ENCODE measurements at places on chromosomes 16 and 17.

GRCh38 chr16:85935974-85936760 lies 37.2 kb downstream of the IRF8 start:
- peak; percentile 55 for DNase-seq

- no peak for DNase-seq
These were observed 27.9 kb upstream of the AXIN2 start for GRCh38 chr17:65589321-65589720.

- DNase-seq = no peak
These were observed 19.0 kb downstream of the TRPV1 start for GRCh38 chr17:3590231-3590630.

GRCh38 chr17:79609673-79610645 lies 892 bp downstream of the RBFOX3 start:
- DNase-seq = no peak

DNA sequence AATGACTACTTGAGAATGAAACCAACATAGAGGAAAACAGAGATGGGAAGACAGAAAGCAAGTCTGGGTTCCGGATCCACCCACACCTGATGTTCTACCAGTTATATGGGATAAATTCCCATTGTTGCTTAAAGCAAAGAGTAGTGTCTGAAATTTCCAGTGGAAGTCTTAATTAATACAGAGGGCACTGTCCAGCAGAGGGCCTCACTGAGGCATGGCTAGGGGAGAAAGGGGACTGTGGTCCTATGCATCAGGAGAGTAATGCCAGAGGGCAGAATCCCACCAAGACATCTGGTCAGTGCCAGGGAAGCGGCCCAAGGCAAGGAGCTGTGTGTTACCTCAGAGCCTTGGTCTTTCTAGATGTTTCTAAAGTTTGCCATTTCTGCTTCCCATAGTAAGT lies 7.5 kb upstream of the UMOD start:
- no peak for DNase-seq

GRCh38 chr17:57369509-57369945 lies 113.2 kb downstream of the MSI2 start:
- no peak for DNase-seq

- no peak for DNase-seq
These were observed 189.7 kb upstream of the ZFHX3 start for GRCh38 chr16:73237601-73238000.

DNA sequence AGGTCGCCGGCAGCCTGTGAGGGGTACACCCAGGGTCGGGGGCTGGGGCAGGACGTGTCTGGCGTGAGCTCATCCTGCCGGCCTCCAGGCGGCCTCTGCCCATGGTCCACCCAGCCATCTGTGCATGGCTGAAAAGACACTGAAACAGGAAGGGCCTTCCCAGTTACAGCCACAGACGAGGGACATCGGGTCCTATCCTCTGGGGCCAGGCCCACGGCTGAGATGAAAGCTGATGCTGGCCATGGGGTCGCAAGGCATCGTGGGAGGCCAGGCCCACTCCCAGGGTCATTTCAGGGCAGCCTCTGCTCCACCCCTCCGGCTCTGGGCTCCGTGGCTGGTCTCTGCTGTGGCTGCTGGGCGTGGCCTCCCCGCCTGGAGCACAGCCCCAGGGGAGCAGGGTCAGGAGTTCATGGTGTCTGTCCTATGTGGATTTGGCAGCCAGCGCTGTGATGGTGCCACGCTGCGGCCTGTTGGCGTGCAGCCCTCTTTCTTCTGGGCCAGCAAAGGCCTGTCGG lies 16.6 kb upstream of the ATP6V0C start:
- DNase-seq = no peak

DNA sequence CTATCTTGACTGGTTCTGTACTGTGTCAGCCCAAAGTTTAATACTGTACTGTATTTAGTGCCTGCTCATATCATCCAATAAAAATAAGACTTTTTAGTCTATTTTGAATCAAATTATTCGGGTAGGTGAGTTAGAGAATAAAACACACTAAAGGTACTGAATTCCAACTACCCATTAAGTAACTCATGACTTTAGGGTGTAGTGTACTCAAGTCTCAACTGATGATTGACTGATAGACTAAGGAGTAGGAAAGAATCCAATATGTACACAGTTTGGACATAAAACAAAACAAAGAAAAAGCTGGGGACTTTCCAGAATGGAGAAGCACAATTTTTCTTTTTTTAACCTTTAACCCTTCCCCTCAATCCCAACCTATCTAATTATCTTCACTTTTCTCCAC lies 4.1 kb downstream of the EZH1 start:
- DNase-seq = no peak

GRCh38 chr17:65679165-65679845 lies 117.9 kb upstream of the AXIN2 start:
- no peak for DNase-seq

DNA sequence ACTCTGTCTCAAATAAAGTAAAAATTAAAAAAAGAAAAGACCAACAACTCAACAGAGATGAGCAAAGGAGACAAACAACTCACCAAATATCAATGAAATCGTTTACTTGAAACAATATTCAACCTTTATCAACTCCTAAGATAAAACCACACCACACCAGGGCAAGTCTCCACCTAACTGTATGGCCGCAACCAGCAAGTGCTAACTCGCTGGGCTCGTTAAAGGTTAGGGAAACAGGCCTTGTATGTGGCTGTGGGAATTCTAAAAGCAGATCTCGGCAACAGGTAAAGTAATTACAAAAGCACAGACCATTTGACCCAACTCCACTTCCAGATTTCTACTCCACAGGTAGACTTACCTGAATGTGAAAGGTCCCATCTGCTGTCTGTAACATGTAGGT lies 9.3 kb downstream of the ZCCHC14 start:
- no peak for DNase-seq

DNA sequence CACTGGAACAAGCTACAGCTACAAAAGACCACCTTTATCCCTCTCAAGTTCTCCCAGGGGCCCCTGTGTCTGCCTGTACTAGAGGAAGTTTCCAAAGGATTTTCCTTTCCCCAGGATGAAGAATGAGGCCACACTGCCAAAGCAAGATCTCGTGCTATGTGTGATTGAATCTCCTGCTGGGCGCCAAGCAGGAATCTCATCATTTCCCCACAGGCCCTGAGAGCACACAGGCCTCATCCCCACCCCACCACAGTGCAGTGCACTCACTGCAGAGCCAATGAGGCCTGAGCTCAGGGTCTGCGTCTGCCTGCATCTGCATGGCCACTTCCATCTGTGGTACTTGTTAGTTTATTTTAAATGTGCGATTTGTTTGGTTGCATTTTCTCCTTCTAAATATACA lies 387.4 kb upstream of the ASIC2 start:
- no peak for DNase-seq

DNA sequence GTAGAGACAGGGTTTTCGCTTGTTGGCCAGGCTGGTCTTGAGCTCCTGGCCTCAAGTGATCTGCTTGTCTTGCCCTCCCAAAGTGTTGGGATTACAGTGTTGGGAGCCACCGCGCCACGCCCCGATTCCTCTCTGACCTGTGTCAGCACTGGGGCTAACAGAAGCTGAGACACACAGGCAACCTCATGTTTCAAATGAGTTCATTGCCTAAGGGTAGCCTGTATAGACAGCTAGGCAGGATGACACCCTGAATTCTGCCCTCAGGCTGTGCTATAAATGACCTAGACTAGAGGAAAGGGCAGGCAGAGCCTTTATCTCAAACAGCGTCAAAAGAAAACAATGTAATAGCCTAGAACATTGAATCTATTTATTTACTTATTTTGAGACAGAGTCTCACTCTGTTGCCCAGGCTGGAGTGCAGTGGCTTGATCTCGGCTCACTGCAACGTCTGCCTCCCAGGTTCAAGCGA lies 2.3 kb upstream of the CDK3 start:
- DNase-seq = no peak

DNA sequence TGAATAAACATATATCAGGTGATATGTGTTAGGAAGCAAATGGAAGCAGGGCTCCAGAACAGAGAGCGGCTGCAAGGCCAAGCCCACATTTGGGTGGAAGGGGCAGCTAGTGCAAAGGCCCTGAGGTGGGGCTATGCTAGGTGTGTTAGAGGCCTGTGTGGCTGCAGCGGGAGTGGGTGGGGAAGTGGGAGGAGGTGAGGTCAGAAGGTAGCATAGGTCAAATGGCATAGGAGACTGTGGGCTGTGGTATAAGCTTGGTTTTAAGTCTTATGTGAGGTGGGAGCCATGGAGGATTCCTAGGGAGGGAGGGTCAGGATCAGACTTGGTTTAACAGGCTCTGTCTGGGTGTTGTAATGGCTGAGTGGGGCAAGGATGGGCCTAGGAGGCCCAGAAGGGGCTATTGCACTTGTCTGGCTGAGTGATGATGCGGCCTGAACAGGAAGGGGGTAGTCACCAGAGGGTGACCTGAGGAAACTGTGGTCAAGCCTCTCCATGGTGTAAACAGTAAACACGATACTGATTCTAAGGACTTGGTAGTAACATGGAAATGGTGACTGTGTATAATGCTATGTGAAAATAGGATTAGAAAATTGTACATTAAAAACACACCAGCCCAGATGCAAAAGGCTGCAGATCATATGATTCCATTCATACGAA lies 31.1 kb downstream of the RAI1 start:
- no peak for DNase-seq

- no peak for DNase-seq
These were observed 33.7 kb upstream of the CDH15 start for GRCh38 chr16:89137666-89138512.

DNA sequence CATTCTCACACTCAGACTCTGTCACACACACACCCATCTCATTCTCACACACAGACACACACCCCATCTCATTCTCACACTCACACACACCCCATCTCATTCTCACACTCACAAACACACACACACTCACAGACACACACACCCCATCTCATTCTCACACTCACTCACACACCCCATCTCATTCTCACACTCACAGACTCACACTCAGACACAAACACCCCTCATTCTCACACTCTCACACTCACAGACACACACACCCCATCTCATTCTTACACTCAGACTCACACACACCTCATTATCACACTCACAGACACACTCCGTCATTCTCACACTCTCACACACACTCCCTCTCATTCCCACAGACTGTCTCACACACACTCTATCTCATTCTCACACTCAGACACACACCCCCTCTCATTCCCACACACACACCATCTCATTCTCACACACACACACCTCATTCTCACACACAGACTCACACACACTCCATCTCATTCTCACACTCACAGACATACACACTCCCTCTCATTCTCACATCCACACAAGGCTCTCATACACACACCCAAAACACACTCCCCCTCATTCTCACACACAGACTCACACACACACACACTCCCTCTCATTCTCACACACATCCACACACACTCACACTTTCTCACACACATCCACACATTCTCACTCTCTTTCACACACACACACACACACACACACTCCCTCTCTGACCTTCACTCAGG lies 2.9 kb downstream of the ASGR1 start:
- no peak for DNase-seq

GRCh38 chr16:80330803-80331202 lies 210.0 kb upstream of the DYNLRB2 start:
- DNase-seq = no peak

DNA sequence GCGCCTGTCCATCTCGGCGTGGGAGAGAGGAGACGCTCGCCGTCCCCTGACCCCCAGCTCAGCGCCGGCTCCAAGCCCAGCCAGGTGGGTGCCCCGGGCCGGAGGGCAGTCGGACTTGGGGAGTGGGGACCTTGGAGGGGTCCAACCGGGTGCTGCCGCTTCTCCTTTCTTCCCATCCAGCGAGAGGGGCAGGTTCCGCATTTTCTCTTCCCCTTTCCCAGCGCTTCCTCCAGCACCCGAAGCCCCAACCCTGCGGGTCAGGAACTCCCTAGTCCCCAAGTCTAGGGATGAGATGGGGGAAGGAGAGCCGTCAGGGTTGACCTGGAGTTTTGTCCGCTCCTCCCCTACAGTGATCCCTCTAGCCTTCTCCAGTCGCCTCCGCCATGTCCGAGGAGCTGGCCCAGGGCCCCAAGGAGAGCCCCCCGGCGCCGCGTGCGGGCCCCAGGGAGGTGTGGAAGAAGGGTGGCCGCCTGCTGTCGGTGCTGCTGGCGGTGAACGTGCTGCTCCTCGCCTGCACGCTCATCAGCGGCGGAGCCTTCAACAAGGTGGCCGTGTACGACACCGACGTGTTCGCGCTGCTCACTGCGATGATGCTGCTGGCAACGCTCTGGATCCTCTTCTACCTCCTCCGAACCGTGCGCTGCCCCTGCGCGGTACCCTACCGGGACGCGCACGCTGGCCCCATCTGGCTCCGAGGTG lies at the start of gene OTOP2:
TSS of gene OTOP2 (plus strand) at position 24 of the 699 bp plus-strand sequence. CDS start at position 384, 360 bp downstream.
- DNase-seq = peak; percentile 5

DNA sequence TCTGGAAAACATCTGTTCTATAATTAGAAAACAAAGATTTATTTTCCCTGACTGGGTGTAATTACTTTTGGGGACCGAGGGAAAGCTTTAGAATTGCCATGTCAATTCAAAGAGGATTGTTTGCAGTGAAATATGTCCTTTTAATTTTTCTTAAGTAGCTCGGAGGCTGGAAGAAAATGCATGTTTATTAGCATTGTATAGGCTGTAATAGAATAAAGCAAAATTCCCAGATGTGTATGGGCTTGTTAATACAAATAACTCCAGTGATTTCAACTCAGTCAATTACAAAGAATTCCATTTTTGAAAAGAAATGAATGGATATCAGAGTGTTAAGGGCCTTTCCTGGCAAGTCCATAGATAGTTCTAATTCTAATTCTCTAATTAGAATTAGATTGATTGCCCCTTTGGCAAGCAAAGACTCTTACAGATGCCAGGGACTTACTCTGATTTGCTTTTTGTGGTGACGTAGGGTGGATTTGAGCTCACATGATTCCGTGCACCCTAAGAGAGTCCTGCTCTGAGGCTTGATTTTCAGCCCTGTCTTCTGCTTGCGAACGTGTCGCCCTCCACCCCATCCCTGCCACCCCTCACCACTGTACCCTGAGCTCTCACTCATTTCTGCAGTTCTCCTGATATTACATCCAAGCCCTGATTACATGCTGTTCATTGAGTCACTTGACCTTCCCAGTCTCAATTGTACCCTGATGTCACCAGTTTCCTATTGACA lies 70.0 kb upstream of the FAM20A start:
- no peak for DNase-seq

DNA sequence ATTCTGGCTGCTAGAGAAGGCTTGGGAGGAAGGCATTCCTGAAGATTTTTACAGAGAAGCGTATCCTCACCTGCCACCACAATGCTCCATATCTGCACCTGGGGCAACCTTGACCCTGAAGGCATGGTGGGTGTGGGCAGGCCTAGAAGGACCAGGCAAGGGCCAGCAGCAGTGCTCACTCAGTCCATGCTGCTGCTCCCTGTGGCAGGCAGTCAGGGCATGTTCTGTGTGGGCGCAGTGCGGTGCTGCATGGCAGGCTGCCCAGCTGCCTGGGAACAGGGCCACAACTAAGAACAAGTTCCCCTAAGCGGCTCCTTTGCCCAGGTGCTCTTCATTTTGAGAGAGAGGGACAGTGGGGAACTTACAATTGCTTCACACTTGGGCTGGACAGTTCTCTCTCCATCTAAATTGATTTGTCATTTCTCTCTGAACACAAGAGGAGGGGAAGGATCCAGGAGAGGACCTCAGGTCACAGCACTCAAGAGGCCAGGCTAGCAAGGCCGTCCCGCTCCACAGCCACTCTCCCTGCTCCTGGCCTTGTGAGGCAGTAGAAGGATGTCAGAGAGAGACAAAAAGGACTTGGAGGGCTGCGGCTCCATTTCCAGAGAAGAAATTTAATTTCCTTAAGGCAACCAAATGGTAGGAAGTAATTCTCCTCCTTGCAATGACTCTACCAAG lies 158.8 kb downstream of the AATF start:
- no peak for DNase-seq

GRCh38 chr17:39569126-39569525 lies 38.6 kb downstream of the NEUROD2 start:
- DNase-seq = no peak

GRCh38 chr17:50151937-50152547 lies 1.6 kb upstream of the PPP1R9B start:
- DNase-seq = peak; percentile 76

Data from AML-193 (cell line).